ENCODE measurements at places on chromosomes 1 and 21.

- no peak for DNase-seq
Measured at GRCh38 chr1:207863893-207864535, 46.9 kb downstream of the CD34 start.

- DNase-seq = no peak
Measured at GRCh38 chr1:85991261-85991660, 165.3 kb downstream of the COL24A1 start.

GRCh38 chr1:159707472-159708260, 6.7 kb downstream of the CRP start:
- no peak for DNase-seq

DNA sequence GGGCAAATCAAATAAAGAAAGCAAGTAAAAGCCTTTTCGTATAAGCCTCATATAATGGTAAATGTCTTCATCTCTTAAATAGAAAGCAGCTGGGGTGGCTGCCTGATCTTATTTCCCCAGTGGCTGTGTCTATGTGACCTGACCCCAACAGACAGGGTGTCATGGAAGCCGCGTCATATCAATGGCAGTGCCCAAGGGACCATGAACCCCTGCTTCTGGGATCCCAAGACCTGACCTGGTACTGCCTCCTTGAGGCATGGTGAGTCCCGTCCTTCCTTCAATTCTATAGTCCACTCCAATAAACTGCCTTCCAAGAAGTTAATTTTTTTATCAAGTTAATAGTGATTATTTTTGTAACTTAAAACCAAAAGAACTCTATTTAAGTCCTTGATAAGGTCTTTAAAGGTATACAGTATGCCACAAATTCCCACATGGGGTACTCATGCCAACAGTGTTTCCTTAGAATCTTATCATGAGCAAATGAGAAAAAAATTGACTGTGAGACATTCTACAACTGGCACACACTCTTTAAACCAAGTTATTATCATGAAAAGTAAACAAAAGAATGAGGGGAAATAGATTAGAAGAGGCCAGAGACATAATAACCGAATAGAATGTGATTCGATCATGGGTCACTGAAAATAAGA, 104.6 kb downstream of the ADSS2 start:
- DNase-seq = peak; percentile 32

DNA sequence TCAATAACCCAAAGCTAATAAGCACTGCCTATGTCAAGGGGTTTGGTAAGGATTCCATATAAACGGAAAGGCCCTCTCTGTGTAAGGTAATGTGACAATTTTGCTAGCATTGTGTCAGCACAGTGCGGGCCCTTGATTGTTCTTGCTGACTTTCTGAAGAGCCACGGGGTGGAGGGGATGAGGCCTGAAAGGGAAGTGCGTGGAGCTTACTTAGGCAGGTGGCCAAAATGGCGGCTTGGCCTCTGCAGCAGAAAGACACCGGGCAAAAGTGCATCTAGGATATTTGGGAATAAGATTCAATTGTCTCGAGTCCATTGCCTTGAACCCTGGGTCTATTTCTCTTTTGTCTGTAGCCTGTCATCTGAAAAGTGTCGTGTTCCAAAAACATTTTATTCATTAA, 114.3 kb downstream of the TGFB2 start:
- no peak for DNase-seq

GRCh38 chr1:117535821-117536220, 70.0 kb upstream of the TENT5C start:
- DNase-seq = no peak

- no peak for DNase-seq
Measured at GRCh38 chr1:72202761-72203160, 79.6 kb downstream of the NEGR1 start.

- DNase-seq = peak; percentile 49
Measured at GRCh38 chr1:31759298-31760023, 4.7 kb downstream of the ADGRB2 start.

All from fibroblast of skin of back (primary cell).